Adrenal gland (tissue), 19 donors: ENCODE measurements at places on chromosomes 6 and 20. TPM values are rescaled to one million over a fixed set of nuclear protein-coding genes. Genes with fewer than 3 reads are reported as not detected.

Gene OOEP
- polyA plus RNA-seq = not detected

Gene DNAJC5
- polyA plus RNA-seq = 26.5 TPM

Gene CSE1L
- polyA plus RNA-seq = 19.1 TPM

Gene MUC21
- polyA plus RNA-seq = 0.16 TPM

Gene LEMD2
- 104 TPM for polyA plus RNA-seq

Gene SNX21
- 43.9 TPM for polyA plus RNA-seq

Gene ABRACL
- 14.7 TPM for polyA plus RNA-seq

Gene LTA
- 0.72 TPM for polyA plus RNA-seq

Gene LAMP5
- 1.4 TPM for polyA plus RNA-seq

Gene RSPO4
- polyA plus RNA-seq = 0.64 TPM

Gene SOX12
- polyA plus RNA-seq = 12.8 TPM

Gene SYNCRIP
- polyA plus RNA-seq = 28.2 TPM

Gene TMC2
- 0.82 TPM for polyA plus RNA-seq

Gene FNDC1
- 0.10 TPM for polyA plus RNA-seq

Gene PRR18
- not detected for polyA plus RNA-seq

Gene CLIC5
- 1.3 TPM for polyA plus RNA-seq

Gene GTSF1L
- polyA plus RNA-seq = not detected
